ENCODE measurements at places on chromosomes 7 and 10. TPM values are rescaled to one million over a fixed set of nuclear protein-coding genes. Genes with fewer than 3 reads are reported as not detected.

GRCh38 chr10:21406595-21407193 lies 118.8 kb downstream of the SKIDA1 start:
- H3K4me1 ChIP-seq: peaks cover 6% of the 10 kb centered on the region
- H3K4me3 ChIP-seq: no peak overlapping the region
- DNase-seq: peak; percentile 62
- no peaks in the 10 kb centered on the region for H3K27me3 ChIP-seq
- no peaks in the 10 kb centered on the region for H3K36me3 ChIP-seq
- H3K27ac ChIP-seq: no peak overlapping the region

- no peaks in the 10 kb centered on the region for H3K36me3 ChIP-seq
- no peak for DNase-seq
- no peak overlapping the region for H3K27ac ChIP-seq
- no peaks in the 10 kb centered on the region for H3K4me1 ChIP-seq
These were observed 806.6 kb upstream of the GHITM start for GRCh38 chr10:83332690-83333089.

GRCh38 chr10:88110822-88111221 lies 247.4 kb downstream of the PTEN start:
- DNase-seq: peak; percentile 31
- H3K27ac ChIP-seq: peak overlapping the region; percentile 10
- H3K27me3 ChIP-seq: no peaks in the 10 kb centered on the region
- no peaks in the 10 kb centered on the region for H3K36me3 ChIP-seq
- no peak overlapping the region for H3K4me3 ChIP-seq

GRCh38 chr10:13977861-13978532 lies 352.7 kb downstream of the FRMD4A start:
- no peaks in the 10 kb centered on the region for H3K27me3 ChIP-seq
- no peaks in the 10 kb centered on the region for H3K36me3 ChIP-seq
- H3K4me3 ChIP-seq: no peak overlapping the region
- DNase-seq: peak; percentile 39
- H3K27ac ChIP-seq: peak overlapping the region; percentile 98

- H3K36me3 ChIP-seq: 0 out of 2 replicates have a peak, but pooled peaks cover 3% of the 10 kb centered on the region
- peak overlapping the region; percentile 99 for H3K27ac ChIP-seq
- H3K4me1 ChIP-seq: peaks cover 37% of the 10 kb centered on the region
- peak; percentile 61 for DNase-seq
- no peaks in the 10 kb centered on the region for H3K27me3 ChIP-seq
- H3K4me3 ChIP-seq: no peak overlapping the region
These were observed 164.6 kb upstream of the SH2B2 start for GRCh38 chr7:102122026-102122425.

- no peak overlapping the region for H3K27ac ChIP-seq
- DNase-seq: no peak
- 0 out of 2 replicates have a peak, but pooled peaks cover 1% of the 10 kb centered on the region for H3K36me3 ChIP-seq
- no peak overlapping the region for H3K4me3 ChIP-seq
- peaks cover 8% of the 10 kb centered on the region for H3K4me1 ChIP-seq
These were observed 53.6 kb upstream of the WNT16 start for GRCh38 chr7:121275204-121275603.

DNA sequence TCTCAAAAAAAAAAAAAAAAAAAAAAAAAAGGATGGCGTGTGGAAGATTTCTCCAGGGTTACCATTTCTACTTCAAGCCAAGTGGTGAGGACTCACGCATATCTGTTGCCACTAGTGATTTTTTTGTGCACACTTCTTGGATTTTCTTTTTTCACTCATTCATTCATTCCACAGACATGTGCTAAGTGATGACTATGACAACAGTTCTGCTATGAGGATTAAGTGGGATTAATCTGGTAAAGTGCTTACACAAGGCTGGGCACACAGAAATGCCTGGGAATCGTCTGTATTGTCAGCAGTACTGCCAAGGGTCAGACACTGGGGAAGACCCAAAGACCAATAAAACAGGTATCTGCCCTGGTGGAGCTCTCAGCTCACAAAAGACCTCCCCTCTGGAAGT lies 6.3 kb upstream of the OPN1SW start:
- no peak for DNase-seq
- H3K4me1 ChIP-seq: peaks cover 6% of the 10 kb centered on the region
- 0 out of 2 replicates have a peak, but pooled peaks cover 2% of the 10 kb centered on the region for H3K27me3 ChIP-seq
- no peak overlapping the region for H3K4me3 ChIP-seq
- H3K27ac ChIP-seq: no peak overlapping the region

GRCh38 chr10:10403762-10404161 lies 613.9 kb upstream of the CELF2 start:
- no peaks in the 10 kb centered on the region for H3K27me3 ChIP-seq
- peaks cover 2% of the 10 kb centered on the region for H3K4me1 ChIP-seq
- no peaks in the 10 kb centered on the region for H3K36me3 ChIP-seq
- no peak overlapping the region for H3K4me3 ChIP-seq
- H3K27ac ChIP-seq: no peak overlapping the region

Gene SORCS3
- total RNA-seq: not detected

Measured in IMR-90 (cell line).